ENCODE measurements at places on chromosomes 16 and 17.

DNA sequence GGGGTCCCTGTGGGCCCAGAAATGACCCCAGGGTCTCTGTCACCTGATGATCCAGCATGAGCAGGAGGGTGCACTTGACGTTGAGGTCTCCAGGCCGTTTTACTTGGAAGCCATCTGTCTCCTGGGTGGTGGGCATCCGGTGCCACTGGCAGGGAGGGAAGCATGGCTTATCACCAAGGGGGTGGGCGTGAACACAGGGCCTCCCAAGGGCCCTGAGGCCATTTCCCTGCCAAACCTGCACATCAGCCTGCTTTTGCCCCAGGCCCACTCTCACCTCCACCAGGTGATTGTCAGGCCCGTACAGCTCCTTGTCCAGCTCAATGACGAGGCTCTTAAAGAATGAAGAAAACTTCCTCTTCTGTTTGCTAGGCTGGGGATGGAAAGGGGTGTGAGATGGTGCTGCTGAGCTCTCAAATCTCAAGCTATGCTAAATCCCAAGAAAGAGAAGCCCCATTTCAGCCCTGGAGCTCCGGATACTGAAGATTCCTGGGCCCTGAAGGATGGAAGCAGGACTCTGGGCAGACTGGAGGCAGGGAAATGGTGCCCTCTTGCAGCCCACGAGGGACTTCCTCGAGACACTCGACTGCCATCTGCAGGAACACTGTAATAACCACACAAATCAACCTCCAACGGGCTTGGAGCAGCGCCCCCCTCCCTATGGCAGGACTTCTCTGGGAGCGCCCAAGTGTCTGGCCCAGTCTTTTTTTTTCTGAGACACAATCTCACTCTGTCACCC is 7.1 kb upstream of the FTSJ3 start:
- DNase-seq = peak; percentile 66

GRCh38 chr16:65689726-65690125 is 567.9 kb upstream of the CDH11 start:
- no peak for DNase-seq

DNA sequence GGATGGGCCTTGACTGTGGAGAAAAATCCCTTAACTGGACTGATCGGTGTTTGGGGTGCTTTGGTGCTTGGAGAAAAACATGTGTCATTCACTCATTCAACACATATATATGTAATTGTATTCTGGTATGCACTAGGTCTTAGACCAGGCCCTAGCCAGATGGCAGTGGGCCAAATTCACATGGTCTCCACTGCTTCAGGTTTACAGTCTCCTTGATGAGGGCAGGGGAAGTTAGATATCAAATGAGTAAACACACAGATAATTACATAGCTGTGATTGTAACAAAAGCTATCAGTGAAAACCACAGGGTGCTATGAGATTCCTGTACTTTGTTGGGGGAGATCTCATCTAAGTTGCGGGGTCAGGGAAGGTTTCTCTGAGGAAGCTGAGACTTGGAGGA is 78.8 kb downstream of the WWP2 start:
- no peak for DNase-seq

DNA sequence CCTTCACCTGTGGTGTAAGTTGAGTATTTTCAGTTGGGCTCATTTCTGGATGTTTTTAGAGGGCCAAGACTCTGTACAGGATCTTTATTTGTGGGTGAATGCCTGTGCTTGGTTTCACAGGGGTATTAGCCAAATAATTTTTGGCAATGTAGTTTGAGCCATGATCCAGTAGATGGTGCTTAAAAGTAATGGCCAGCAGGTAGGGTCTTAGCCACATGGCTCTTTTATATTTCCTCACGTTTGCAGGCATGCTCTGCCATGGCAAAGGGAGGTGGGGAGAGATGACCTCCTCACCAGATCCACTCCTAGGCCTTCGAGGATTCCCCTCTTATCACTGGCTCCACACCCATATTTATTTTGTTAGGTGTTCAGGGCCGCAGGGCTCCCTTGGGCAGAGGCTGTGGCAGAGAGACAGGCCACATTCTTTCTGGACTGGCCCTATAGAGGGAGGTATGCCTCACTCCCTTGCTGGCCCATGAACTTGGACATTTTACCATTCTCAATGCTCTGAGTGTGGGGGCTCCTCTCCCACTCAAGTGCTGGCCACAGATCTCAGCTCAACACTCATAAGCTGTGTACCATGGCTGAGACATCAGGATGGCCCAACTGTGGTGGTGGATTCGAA is 417.1 kb downstream of the XYLT1 start:
- no peak for DNase-seq

- DNase-seq = no peak
These were observed 277.8 kb upstream of the CDH5 start for GRCh38 chr16:66088681-66089080.

DNA sequence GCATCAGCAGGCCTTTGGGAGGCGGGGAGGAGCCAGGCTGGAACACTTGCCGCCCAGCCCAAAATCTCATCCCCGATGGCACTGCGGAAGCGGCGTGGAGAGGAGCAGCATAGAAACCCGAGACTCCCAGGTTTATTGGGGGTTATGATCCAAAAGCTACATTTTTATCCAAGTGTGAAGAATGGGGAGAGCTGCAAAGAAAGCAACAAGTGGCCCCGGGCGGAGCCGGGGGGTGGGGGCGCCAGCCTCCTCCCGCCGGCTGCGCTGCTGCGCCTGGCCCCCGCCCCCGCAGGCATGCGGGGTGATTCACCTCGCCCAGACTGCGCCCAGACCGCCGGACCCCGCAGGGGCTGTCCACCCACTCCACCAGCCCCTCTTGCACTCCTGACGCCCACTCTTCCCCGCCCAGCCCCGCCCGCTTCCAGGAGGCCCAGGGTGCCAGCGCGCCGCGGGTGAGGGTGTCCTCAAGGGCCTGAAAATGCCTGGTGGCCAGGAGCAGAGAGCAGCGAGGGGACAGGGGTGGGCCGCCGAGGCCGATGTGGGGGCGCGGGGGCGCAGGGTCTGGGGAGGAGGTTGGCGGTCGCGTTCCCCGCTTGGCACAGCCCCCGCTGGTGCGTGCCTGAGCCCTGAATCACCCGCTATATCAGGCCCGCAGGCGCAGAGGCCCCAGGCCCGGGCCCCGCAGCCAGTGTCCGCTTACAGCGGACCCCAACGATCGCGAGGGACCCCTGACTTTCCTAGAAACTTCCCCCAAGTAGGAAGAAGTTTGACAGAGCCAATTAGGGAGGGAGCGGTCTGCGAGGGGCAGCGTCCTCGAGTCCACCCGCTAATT is 1.3 kb downstream of the CAVIN1 start:
- DNase-seq = no peak

DNA sequence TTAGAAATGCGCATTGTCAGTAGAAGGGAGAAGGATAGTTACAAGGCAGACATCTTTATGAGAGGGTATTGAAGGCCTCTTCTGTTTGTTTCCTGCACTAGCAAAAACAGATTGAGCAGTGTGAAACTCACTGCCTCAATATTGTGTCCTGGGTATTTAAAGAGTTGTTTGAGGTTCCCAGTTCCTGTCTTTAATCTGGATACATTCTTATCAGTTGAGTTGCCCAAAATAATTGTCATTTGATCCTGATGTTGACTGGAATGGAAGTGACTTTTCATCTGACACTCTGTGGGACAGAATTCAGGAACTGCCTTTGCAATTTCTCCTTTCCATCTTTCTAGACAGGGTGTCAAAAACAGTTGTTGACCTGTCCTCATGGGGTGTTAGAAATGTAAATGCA is 1.7 kb downstream of the ATP6V0A1 start:
- DNase-seq = no peak

- no peak for DNase-seq
These were observed 4.5 kb downstream of the PLLP start for GRCh38 chr16:57279780-57280638.

GRCh38 chr17:34255381-34255732 is 272 bp downstream of the CCL2 start:
- no peak for DNase-seq

DNA sequence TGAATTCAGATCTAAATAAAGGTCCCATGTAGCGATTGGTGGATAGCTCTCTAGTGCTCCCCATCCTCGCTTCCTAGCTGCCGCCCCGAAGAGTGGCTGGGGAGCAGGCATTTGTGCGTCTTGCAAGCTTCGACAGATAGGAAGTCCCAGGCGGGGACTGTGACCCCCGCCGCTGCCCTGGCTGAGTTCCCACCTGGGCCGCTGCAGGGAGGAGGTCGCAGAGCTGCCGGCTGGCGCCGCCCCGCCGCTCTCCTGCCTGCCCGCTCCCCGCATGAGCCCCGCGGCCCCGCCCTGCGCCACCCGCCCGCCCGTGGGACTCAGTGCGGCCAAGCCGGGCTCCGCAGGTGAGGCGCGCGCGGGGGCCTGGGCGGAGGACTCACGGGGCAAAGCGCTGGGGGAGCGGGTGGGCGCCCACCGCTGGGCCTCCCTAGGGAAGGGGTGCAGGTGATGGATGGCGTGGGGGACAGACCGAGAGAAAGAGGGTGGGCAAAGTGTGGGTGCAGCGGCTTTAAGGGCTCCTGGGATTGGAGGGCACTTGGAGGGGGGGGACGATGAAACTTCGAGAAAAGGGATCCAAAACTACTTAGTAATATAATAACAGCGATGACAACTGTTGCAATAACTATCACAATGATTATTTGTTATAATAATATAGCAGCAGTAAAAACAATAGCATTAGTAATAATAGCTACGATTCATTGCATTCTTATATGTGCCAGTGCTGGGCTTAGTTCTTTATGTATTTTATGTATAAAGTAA is at the start of gene OTOA:
Gene OTOA (plus strand): TSS at position 80 of the 759 bp plus-strand sequence. CDS start 14,547 bp downstream, outside the sequence.
- no peak for DNase-seq

DNA sequence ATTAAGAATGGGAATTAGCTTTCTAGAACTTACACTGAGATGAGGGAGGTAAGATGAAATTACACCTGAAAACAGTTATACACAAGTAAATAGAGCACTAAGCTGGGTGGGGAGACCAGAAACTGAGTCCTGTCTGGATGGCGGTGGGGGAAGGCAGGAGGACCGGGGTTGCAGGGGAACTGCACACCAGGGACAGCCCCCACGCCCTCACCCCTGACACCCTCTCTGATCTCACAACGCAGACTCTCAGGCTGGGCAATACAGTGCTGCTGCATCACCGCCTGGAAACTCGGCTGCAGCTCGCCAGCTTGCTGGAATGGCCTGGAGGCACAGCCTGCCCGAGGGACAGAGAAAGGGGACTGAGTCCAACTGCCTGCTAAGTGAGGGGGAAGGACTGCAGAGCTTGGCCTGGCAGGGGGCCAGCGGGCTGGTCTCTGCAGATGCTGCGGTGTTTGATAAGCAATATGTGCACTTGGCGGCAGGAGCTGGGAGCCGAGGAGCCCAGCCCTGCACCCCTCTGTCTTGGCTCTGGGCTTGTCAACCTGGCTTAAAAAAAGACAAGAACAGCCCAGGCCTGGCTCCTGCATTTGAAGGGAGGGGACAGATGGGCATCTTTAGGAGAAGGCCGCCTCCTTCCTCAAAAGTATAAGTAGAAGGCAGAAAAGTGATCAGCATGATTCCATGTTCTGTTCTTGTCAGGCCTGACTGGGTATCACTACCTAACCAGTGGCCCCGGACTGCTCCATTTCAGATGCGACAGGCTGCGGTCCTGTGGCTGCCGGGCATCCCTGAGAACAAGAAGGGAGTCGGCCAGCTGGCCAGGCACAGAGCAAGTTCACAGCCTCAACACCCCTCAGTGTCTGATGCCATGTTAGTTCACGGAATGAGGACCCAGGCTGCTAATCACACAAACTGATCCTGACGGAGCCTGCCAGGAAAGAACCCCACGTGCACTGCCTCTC is 30.2 kb downstream of the SPHK1 start:
- DNase-seq = peak; percentile 91

DNA sequence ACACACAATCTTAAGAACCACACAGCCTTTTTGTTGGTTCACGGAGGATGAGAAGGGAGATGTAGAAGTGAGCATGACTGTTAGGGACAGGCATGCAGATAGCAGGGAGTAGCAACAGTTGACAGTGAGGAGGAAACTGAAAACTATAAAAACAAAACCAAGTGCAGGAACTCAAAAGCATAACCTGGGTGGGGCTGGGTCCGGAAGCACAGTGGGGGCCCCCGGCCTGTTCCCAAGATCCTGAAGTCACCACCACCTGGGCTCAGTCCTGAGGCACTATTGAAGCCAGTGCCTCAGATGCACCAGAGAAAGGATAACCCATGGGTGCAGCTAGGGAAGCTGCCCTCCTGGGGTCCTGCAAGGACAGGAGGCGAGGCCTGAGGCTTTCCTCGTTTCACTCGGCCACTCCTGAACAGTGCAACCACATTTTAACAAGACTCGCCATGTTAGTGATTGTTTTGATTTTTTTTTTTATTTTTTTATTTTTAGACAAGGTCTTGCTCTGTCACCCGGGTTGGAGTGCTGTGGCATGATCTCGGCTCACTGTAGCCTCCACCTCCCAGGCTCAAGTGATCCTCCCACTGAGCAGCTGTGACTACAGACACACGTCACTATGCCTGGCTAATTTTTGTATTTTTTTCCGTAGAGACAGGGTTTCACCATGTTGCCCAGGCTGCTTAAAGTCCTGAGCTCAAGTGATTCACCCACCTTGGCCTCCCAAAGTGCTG is 27.7 kb upstream of the CBX4 start:
- DNase-seq = peak; percentile 36

GRCh38 chr16:48538746-48539484 is 71.1 kb downstream of the N4BP1 start:
- no peak for DNase-seq

DNA sequence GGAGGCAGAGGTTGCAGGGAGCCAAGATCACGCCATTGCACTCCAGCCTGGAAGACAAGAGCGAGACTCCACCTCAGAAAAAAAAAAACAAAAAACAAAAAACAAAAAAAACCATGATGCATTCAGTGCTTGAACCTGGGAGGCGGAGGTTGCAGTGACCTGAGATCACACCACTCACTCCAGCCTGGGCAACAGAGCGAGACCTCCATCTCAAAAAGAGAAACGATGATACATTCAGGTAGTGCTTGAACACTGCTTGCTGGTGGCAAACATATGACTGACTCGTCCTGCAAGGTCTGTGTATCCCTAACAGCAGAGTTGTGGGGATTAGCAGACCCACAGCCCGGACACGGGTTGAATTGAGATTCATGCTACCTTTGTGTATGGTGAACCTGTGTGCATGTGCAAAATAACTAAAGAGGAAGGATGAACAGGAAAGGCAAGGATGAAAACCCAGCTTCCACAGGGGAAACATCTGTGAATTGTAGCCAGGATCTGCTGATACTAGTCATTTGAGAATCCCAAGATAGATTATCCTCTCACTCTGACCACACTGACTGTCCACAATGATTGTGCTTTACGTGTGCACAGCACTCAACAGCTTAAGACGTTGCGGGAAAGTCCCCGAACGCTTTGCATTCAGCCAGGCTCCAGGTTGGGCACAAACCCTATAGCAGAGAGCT is 52.4 kb upstream of the MRPS23 start:
- DNase-seq = no peak

DNA sequence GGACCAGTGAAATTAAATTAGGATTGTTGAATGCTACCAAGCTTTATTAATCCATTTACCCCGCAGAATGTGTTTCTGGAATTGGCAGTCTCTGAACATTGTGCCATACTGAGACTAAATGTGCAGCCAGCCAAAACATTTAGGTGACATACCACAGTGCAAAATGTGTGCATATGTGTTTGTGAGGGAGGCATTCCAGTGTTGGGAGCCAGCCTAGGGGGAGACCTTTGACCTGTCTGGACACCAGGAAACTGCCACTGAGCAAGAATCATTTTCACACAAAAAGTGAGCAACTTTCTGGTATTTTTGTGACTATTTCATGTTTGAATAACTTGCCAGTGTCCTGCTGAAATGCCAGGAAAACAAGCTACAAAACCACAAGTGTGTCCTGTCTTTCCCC is 64.7 kb upstream of the SLC12A3 start:
- DNase-seq = no peak

GRCh38 chr16:48542020-48542473 is 67.9 kb downstream of the N4BP1 start:
- peak; percentile 59 for DNase-seq
